ENCODE measurements at places on chromosomes 12 and 14.

- DNase-seq = no peak
These were observed 280.2 kb downstream of the TMEM121 start for GRCh38 chr14:105806568-105806967.

DNA sequence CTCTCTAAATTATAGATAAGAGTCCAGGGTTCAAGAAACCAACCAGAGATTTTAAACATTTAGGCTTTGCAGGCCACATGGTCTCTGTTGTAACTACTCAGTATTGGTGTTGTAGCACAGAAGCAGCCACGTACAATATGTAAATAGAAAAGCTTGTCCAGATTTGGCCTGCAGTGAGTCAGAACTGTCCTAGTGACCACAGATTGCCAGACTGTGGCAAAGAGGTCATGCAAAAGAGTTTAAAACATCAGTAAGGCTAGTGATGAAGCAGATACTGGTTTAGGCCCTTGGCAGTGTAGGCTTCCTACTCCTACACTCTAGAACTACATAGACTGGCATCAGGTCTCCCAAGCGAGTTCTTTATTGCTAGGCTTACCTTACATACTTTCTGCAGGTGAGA, 117.6 kb upstream of the GARIN6 start:
- DNase-seq = no peak

GRCh38 chr12:1262011-1262410, 271.0 kb downstream of the ERC1 start:
- no peak for DNase-seq

- DNase-seq = no peak
These were observed 13.3 kb downstream of the KIF26A start for GRCh38 chr14:104151566-104152245.

DNA sequence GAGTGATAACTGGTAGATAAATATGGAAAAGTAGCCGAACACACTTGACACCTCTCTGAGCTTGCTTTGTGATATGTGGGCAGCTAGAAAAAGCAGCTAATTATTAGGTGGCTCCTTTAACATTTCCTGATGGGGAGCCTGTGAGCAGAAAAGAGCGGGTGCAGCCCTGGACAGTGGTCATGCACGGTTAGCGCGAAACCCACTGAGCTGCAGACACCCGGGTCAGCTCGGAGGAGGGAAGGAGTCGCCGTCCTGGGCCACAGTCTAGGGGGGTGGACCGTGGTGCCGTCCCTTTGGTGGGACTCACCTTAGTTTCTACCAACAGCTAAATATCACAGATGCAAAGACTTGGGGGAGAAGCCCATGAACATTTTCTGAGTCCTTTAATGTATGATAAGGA, 6.6 kb downstream of the COA8 start:
- DNase-seq = no peak

GRCh38 chr12:24701343-24701742, 247.6 kb downstream of the BCAT1 start:
- DNase-seq = no peak

- no peak for DNase-seq
These were observed 759.5 kb upstream of the TBX3 start for GRCh38 chr12:115443351-115443938.

DNA sequence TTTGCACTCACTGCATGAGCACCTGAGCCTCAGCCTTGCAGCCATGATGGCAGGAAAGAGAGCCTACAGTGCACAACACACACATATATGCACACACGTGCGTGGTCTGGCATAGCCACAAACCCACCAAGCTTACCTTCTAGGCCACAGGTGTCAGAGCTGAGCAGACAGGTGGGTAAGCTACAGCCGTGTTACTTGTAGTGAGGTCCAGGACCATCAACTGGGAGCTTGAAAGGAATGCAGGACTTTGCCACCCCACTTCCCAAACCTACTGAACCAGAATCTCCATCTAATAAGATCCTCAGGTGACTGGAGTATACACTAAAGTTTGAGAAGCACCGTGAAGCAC, 2.7 kb downstream of the ASIC1 start:
- DNase-seq = no peak
